ENCODE measurements at places on chromosomes 6 and 20.

DNA sequence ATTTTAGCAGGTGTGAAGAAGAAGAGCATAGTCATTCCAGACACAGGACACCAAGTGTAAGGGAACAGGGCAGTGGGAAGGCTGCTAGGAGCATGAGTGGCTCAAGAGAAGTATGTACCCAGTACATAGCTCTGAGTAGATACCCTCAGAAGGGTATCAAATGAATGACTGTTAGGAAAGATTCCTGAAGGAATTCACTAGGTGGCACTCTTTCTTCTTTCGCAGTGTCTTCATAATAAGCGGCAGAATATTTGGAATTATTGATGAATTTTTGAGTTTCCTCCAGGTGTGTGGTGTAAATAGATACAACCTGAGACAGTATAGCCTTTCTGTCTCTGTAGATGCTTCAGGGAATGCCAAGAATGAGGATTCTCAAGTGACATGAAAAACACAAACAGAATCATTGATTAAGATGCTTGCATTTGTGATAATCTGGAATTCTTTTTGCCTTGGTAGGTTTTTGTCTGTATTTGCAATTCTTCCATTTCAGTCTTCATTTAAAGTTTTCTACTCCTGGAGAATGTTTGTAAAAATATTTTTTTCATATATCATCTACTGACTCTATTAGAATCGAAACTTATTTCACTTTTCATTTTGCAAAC lies 264.3 kb upstream of the RIMS1 start:
- DNase-seq: peak; percentile 26

- DNase-seq: no peak
Observed at GRCh38 chr20:47265984-47266383, 90.5 kb downstream of the ZMYND8 start.

DNA sequence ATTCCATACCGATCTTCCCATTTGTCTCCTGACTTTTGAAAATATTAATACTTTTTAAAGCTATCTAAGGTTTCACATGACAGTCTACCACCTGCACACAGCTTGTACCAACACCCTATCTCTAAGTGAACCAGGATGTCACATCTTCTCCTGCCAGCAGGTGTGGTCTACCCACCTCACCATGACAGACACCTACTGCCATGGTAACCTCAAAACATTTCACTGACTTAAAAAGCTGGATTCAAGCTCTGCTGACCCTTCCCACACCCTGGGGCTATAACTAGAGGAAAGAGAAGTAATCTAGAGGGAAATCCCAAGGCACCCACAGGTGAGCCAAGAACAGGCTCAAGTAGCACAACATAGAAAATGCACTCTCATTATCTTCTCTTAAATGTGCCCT lies 1.2 kb downstream of the SLC17A3 start:
- DNase-seq: peak; percentile 12

DNA sequence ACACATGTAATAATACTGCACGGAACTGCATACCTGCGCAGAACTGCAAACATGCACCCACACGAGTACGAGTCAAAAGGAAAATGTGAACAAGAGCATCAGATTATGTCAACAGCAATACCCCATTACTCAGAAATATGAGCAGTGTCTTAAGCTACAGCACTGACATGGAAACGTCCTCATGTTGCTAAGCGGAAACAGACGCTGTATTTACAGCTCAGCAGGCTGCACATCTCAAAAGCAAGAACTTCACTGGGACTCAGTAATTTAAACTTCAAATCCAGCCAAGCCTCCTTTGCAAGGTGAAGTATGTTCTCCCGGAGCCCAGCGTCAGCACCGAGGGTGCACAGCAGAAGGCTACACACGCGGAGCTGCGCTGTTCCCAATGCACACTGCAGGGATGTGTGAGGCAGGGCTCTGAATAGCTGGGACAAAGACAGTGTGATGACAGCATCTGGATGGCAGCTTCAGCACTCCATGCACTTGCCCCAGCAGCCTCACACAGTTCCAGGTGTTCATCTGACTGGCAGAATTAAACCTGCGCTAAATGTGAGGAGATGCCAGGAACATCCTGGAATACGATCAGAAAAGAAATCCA lies 202.8 kb downstream of the WDR27 start:
- DNase-seq: no peak

DNA sequence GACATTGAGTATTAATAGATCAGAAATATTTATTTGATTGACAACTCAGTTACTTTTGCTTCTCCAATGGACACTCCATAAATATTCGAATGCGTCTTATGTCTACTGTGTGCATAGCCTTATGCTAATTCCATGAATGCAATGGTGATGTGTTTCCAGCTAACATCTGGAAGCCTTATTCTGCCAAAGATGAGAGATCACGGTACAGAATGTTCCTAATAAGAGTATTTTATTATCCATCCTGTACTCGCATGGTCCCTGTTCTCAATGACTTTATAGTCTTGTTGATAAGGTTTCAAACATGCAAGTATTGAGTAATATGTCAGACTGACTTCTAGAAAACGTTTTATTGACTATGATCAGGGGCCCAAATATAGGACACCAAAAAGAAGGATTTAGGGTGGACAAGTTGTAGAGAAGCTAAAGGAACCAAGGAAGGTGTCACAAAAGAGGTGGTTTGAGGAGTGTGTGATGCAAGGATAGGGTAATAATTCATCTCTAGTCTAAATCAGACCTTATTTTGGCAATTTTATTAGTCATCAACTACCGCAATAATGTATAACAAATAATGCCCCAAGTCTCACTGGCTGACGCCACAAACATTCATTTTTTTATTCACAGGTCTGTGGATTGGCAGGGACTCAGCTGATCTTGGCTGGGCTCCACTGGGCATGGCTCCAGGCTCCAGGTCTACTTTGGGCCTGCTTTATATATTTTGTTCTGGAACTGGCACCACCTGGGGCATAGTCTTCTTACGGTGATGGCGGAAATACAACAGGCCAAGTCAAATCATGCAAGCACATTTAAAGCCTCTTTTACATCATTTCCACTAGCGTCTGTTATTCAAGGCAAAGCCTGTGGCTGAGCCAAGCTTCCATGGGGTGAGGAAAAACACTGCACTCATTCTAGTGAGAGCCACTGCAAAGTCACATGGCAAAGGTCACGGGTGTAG lies 24.5 kb upstream of the CD83 start:
- no peak for DNase-seq

GRCh38 chr6:54248994-54249393 lies 59.2 kb upstream of the TINAG start:
- peak; percentile 8 for DNase-seq

DNA sequence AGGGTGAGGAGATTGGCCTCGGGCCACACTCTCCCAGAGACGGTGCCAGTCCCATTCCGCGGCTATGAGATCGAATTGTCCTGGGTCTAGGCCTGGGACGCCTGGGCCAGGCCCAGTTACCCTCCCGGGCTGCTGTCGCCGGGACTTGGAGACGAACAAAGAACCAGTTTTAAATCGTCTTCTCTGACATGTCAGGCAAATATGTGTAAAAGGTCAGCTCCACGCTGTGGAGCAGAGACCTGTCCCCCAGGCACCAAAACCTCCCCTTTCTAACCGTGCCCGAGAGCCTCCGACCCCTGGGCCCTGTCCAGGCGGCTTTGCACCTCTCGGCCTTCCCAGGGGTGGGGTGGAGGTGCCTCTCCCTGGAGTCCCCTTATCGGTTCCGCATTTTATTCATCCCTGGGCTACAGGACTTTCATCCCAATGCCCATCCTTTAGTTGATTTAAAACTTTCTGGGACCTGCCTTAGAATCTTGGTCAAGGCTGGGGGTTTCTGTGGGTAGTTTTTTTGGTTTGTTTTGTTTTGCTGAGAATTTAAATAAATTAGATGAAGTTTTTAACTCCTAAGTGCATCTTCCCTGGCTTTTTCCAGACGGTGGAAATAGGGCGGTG lies 5.8 kb upstream of the TFAP2A start:
- no peak for DNase-seq

- no peak for DNase-seq
Observed at GRCh38 chr6:32140420-32141046, 10.4 kb upstream of the FKBPL start.

DNA sequence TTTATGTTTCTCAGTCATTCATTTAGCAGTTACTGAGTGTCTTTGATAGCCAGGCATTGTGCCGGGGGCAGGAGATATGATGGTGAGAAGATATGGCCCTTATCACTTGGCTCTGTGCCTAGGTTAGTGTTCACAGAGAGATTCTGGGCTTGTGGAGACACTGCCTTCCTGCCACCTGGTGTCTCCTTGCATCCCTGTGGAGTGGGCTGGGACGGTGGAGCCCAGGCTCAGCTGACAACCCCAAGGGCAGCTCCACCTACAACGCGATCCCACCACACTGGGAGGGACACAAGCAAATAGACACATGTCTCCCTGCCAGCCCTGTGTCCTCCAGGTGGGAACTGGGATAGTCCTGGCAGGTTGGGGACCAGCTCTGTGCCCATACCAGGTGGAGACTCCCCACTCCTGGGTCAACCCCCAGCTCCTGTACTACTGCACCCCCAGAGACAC lies 30.3 kb upstream of the VEGFA start:
- DNase-seq: no peak

GRCh38 chr20:50817776-50818172 lies 22.9 kb downstream of the BCAS4 start:
- DNase-seq: peak; percentile 49

GRCh38 chr6:7238900-7239589 lies 74.0 kb downstream of the SSR1 start:
- DNase-seq: peak; percentile 96

- DNase-seq: no peak
Observed at GRCh38 chr6:30102414-30102969, 10.4 kb downstream of the TRIM31 start.

GRCh38 chr6:134810402-134810801 lies 139.5 kb downstream of the ALDH8A1 start:
- no peak for DNase-seq

- no peak for DNase-seq
Observed at GRCh38 chr6:6851949-6852261, 255.9 kb upstream of the RREB1 start.

Data from NAMALWA (cell line).